ENCODE measurements at places on chromosomes 5 and 9.

- DNase-seq, result no peak
Measured at GRCh38 chr9:136045595-136046553, 49.2 kb downstream of the NACC2 start.

DNA sequence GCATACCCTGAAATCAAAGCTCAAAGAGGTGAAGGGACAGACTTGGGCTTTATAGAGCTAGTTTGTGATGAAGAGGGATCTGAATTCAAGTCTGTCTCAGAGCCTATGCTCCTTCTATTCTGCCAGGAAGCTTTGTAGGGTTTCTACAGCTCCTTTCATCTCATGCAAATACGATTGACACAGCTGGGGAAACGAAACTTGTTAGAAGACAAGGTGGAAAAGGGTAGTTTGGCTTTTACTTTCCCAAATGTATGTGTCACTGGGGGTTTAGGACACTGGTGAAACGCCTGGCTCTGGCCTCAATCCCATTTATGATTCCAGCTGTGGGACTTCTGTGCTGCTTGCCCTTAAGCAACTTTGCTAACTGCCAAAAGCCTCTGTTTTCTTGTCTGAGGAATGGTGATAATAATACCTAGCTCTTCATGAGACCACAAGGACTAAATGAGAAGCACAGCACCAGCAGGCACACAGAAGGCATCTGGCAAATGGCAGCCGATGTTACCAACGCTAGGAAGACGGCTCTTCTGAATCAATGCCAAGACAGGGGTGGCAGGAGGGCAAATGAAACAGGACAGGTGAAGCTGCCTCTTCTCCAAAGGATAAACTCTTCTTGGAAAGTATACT lies 70.3 kb upstream of the EQTN start:
- no peak for DNase-seq

DNA sequence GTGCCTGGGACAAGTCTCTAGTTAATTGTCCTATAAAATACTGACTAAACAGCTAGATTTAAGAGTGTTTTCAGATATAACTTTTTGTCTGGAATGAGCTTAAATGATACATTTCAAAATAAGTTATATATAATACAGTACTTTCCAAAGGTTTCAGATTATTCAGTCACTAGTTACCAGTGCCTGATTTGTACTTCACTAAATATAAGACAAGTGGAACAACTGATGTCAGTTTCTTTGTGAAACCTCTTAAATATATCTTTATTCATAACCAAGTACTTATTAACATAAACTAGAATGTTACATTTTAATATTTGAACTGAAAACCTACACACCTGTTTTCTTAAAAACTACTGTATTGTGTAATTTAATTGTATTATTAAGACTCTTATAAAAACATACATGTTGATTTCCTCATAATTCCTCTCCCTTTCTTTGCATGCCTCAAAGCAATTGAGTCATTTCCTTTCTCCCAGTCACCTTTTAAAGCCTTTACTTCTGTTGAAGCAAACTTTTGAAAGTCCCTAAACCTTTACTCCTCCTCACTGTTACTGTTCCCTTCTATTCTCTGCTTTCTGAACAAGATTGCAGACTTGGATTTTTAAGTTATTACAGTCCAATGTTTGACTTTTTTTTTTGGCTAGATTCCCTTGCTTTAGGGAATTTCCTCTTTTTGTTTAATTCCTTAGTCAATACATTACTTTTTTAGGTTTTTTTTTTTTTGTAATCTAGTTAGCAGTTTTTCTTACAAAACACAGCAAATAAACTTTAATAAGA lies 8.7 kb upstream of the SEMA6A start:
- peak; percentile 32 for DNase-seq

GRCh38 chr5:171207256-171207847 lies 101.7 kb upstream of the TLX3 start:
- peak; percentile 75 for DNase-seq

GRCh38 chr5:68898951-68899471 lies 194.8 kb upstream of the SLC30A5 start:
- DNase-seq, result peak; percentile 83

DNA sequence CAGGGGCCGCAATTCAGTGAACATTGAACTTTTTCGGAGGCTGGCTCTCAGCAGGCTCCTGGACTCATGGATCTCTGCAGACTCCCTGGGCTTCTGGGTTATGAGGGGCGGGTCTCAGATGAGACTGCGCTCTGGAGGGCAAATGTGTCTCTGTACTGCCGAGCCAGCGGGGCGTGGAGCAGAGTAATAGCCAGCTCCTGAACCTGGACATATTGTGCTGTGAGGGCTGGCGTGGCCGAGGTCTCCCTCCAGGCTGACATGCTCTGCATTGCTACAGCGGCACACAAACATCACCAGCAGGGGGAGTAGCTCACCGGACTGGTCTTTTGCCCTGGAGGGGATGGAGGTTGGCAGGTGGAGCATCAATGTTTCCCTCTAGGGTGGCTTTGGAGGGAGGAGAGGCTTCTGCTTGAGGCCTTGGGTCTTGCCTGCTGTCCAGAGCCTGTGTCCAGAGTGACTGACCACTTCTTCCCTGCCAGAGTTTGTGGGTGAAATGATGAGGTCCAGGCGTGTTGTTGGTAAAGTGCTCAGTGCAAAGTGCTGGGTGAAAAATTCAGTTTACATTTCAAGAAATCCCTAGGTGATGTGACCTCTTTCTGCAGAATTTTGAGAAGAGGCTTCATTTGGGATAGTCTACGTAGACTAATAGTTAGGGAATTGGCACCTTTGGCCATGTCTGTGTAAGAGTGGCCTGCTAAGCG lies 10.9 kb upstream of the GADD45G start:
- peak; percentile 32 for DNase-seq

- peak; percentile 45 for DNase-seq
Measured at GRCh38 chr5:95956021-95956899, 5.4 kb downstream of the ELL2 start.

DNA sequence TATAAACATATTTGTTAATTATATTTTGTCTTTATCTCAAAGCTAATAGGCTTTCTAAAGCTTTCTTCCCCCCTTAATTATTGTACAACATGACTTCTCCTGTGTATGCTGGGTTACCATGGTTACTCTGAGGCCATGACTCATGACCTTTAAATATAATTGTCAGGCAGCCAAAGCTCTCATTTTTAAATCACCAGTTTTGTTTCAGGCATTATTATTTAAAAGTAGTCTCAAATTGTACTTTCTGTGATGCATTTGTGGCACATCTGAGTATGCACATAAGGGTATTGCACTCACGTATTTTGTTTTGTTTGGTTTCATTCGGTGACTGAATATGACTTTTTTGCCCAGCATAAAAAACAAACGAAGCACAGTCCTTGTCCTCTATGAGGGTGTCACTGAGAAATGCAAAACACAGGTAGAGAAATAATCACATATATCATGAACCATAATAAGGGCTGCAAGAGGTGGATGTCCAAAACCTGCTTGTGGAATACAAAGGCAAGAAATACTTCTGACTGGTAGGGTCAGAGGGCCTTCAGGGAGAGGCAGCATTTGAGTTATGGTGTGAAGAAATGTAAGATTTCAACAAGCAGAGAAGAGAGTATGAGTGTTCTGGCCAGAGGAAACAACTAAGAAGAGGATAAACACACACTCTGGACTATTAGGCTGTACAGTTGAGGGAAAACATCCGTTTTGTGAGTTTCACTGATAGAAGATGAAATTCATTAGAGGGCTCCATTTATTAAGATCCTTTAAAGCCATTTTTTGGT lies 2.1 kb downstream of the CCDC192 start:
- peak; percentile 94 for DNase-seq

- peak; percentile 78 for DNase-seq
Measured at GRCh38 chr5:154860123-154860522, 1.7 kb downstream of the CNOT8 start.

- no peak for DNase-seq
Measured at GRCh38 chr9:117815948-117816347, 111.7 kb downstream of the TLR4 start.

DNA sequence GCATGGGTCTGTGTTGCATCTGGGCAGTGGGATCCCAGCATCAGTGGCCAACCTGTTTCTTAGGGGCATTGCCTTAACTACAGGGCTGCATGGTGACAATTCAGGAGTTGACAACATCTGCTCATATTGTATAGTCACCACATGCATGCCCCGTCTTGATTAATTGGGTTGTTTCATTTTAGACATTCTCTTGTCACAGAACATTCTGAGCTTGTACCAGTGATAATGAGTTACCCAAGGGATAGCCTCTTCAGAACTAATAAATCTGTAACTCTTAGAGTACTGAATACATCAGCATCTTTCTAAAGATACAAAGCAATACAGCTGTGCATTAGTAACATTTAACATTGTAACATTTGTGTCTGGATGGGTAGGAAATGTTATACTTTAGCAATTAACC lies 426.5 kb upstream of the CD180 start:
- no peak for DNase-seq

GRCh38 chr5:173055722-173055982 lies 500 bp upstream of the CREBRF start:
- no peak for DNase-seq

GRCh38 chr9:88722753-88723152 lies 187.8 kb downstream of the NXNL2 start:
- peak; percentile 39 for DNase-seq

All from cardiac fibroblast (primary cell).